ENCODE measurements at places on chromosomes 16 and 17. TPM values are rescaled to one million over a fixed set of nuclear protein-coding genes. Genes with fewer than 3 reads are reported as not detected.

Gene ZFP3
- 2.5 TPM for total RNA-seq

DNA sequence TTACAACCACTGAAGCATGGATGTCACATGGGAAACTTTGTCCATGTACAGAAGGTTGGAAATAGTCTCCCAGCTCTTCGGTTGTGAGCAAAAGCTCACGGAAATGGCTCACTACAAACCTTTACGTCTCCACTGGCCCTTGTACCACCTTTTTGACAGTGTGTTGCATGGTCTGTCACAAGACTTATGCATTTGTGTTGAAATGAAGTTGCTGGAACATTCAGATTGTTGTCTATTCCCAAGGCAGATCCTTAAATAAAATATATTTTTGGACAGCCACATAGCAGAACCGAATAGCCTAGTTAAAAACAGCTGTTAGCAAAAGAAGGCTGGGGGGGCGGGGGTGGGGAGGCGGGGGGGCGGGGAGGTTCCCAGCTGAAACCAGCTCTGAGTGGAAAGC lies 39.2 kb downstream of the KNOP1 start:
- DNase-seq: no peak

Gene ST6GALNAC2
- 3.3 TPM for total RNA-seq

DNA sequence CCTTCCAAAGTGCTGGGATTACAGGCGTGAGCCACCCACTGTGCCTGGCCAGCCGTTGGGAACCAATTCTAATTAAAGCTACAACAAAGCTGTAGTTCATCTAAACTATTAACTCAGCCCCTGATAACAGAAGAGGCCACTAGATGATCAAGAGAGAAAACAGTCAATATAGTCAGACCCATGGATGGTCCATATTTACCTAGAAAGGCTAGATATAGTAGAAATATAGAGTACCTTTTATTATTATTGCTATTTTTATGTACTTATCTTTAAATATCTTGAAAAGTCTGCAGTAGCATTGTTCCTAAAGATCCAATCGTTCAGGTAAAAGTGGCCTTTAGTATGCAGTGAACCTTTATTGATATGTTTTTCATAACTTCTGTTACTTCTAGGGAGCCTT lies 43.2 kb downstream of the RNF213 start:
- no peak for DNase-seq

- DNase-seq: no peak
Observed at GRCh38 chr16:30459456-30459855, 13.1 kb upstream of the ITGAL start.

DNA sequence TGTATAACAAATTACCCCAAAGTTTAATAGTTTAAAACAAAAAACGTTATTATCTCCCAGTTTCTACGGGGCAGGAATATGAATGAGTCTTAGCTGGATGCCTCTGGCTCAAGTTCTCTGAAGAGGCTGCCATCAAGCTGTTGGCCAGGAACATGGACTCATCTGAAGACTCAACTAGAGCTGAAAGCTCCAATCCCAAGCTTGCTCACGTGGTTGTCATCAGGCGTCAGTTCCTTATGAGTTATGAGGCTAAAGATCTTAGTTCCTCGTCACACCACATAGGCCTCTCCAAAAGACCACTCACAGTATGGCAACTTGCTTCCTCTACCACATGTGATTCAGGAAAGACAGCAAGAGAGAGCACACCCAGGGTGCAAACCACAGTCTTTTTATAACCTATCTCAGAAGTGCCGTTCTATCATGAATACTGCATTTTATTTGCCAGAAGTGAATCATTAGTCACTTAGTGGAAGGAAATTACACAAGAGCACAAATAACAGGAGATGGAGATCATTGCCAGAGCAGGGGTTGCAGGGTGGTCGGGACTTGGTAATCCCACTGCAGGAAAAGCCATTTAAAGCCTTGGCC lies 48.7 kb upstream of the NLK start:
- DNase-seq: no peak

Gene TIMP2
- 322 TPM for total RNA-seq

- DNase-seq: no peak
Observed at GRCh38 chr16:6701096-6701495, 631.5 kb upstream of the RBFOX1 start.
